ENCODE measurements at places on chromosomes 16 and 17.

GRCh38 chr17:82957469-82957795, 117.6 kb upstream of the ZNF750 start:
- DNase-seq, result no peak

GRCh38 chr16:17287166-17287800, 183.5 kb downstream of the XYLT1 start:
- no peak for DNase-seq

DNA sequence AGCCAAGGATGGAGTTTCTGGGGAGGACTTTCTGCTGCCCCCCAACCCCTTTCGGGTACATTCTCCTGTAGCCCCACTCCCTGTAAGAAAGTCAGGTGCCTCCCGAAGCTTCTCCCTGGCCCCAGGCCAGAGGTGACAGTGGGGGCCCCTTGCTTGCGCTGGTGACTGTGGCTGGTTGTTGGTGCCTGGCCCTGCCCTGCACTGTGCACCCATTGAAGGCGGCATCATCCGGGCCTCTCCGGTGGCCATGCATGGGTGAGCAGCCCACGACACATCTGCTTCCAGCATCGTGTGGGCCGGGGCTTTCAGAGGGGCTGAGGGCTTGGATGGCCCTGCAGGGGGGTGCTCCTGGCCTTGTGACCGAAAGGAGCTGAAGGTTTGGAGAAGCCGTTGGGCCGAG, 297.0 kb downstream of the SEC14L1 start:
- DNase-seq, result no peak

DNA sequence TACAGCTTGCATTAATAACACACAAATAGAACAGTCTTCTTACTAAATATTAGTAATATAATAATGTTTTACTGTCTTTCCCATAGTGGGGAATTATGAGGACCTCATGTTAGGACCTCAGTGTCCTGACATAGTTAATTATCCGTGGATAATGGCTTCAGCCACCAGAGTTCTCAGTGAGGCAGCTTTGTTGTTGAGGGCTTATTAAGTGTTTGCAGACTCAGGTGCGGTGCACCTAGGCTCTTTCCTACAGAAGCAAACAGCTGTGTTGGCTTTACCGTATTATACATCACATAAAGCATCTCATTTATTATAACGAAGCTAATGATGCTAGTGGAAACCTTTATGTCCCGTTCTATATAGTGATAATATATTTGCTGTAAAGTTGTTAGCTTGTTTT, 246.7 kb downstream of the FTO start:
- DNase-seq, result no peak

- no peak for DNase-seq
These were observed 16.2 kb upstream of the TVP23A start for GRCh38 chr16:10834766-10835165.

- DNase-seq, result peak; percentile 98
These were observed 12.3 kb downstream of the COPZ2 start for GRCh38 chr17:48025040-48025903.

GRCh38 chr16:67173808-67174705, 3.7 kb downstream of the NOL3 start:
- peak; percentile 77 for DNase-seq

DNA sequence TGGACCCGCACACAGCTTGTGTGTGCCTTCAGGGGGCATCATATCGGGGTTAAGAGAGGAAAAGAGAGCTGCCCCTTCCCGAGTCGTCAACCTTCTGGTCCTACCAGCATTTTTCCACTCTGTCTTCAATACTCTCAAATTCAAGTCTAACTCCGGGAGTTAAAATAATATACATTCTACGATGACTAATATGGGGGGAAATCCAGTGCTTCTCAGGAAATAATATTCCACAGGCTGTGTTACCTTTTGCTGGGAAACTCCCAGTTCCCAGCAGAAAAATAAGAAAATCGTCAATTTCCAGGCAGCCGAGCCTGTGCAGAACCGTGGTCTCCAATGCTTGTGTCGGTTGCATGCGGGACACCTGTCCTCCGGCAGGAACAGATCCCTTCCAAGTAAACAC, 105.0 kb upstream of the FOXF1 start:
- DNase-seq, result no peak

- DNase-seq, result peak; percentile 47
These were observed 128.4 kb downstream of the ANKRD11 start for GRCh38 chr16:89361751-89362539.

GRCh38 chr17:74309902-74310301, 16.1 kb upstream of the KIF19 start:
- no peak for DNase-seq

- DNase-seq, result no peak
These were observed 30.2 kb downstream of the CACNG5 start for GRCh38 chr17:66865151-66865550.

DNA sequence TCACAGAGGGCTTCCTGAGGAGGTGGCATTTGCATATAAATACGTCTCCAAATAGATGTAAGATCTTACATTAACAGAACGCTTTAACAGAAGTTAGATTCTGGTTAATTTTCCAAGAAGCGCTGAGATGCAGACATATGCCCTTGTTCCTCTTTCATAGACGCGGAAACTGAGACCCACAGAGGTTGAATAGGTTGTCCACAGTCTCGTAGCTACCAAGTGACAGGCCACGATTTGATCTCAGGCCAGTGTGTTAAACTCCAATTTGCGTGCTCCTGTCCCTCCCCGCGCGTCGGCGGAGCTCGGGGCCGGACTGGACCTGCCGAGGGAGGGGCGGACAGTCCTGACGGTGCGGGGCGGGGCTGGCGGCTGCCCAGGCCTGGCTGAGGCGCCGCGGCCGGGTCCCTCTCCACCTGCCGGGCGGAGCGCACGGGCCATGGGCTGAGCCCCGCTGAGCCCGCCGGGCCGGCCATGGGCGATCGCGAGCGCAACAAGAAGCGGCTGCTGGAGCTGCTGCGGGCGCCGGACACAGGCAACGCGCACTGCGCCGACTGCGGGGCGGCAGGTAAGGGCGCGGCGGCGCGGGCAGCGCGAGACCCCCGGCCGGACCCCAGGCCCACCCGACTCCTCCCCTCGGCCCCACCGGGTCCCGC, at the start of gene ADAP2:
TSS of gene ADAP2 (plus strand) at position 402 of the 653 bp plus-strand sequence. CDS start at position 472, 70 bp downstream.
- DNase-seq, result peak; percentile 10

GRCh38 chr16:89548344-89549006, 12.0 kb upstream of the RPL13 start:
- DNase-seq, result no peak

- no peak for DNase-seq
These were observed 41.7 kb upstream of the CDRT4 start for GRCh38 chr17:15509095-15509494.

GRCh38 chr17:9436630-9437029, 139.0 kb downstream of the STX8 start:
- no peak for DNase-seq

DNA sequence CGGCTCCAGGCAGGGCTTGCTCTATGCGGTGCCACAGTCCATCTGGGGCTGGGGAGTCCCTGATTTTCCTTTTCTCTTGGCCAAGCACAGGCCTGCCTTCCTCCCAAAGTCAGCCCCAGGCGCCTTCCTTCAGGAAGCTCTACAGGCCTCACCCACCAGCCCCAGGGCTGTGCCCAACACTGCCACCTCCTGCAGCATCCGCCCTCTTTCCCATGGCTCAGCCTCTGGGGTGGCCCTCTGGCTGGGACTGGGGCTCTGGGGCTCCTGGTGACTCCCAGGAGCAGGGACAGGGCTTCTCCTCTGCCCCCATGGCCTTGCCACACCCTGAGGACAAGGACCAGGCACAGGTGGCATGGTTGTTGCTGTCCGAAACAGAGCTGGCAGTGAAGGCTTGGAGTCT, 817 bp downstream of the ITGB4 start:
- DNase-seq, result no peak

DNA sequence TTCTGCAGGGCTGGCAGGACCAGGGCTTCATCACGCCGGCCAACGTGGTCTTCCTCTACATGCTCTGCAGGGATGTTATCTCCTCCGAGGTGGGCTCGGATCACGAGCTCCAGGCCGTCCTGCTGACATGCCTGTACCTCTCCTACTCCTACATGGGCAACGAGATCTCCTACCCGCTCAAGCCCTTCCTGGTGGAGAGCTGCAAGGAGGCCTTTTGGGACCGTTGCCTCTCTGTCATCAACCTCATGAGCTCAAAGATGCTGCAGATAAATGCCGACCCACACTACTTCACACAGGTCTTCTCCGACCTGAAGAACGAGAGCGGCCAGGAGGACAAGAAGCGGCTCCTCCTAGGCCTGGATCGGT, 1.4 kb downstream of the CDK5R1 start:
- peak; percentile 20 for DNase-seq

Measured in stimulated activated CD4-positive, alpha-beta T cell treated with anti-CD3 and anti-CD28 coated beads, Interleukin-15, amount 100 ng/mL, for 24 hours (primary cell).